NCI-H2029 (cell line): ENCODE measurements at places on chromosomes 11 and 22.

GRCh38 chr11:23866641-23867040, 630.2 kb upstream of the LUZP2 start:
- DNase-seq: no peak

GRCh38 chr22:32901925-32902324, 100.4 kb downstream of the TIMP3 start:
- no peak for DNase-seq

GRCh38 chr11:77029829-77030228, 4.4 kb upstream of the B3GNT6 start:
- no peak for DNase-seq

GRCh38 chr22:42724062-42724461, 3.4 kb upstream of the A4GALT start:
- DNase-seq: no peak

- DNase-seq: peak; percentile 71
These were observed 40.5 kb upstream of the TPBGL start for GRCh38 chr11:75200051-75200450.

- DNase-seq: no peak
These were observed 165.8 kb upstream of the NARS2 start for GRCh38 chr11:78740199-78741071.

GRCh38 chr11:124875401-124875800, 10.2 kb downstream of the ROBO3 start:
- no peak for DNase-seq

GRCh38 chr22:45717789-45718188, 46.2 kb downstream of the ATXN10 start:
- DNase-seq: no peak

DNA sequence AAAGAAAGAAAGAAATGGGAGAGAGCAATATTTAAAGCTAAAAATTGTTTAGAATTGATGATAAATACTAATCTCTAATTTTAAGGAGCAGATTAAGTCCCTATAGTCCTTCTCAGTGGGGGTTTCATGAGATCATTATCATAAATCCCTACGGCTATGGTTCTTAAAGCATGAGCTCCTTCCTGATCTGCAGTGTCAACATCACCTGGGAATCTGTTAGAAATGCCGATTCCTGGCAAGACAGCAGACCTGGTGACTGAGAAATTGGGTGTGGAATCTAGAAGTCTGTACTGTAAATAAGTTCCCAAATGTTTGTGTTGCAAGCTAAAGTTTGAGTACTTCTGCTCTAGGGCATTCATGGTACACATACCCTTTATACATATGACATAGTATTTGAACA, 12.6 kb downstream of the HIKESHI start:
- DNase-seq: no peak

GRCh38 chr11:64078284-64078683, 42.6 kb downstream of the FLRT1 start:
- peak; percentile 41 for DNase-seq

GRCh38 chr22:31150615-31151014, 9.4 kb upstream of the RNF185 start:
- DNase-seq: no peak

- no peak for DNase-seq
These were observed 65.9 kb upstream of the BIRC3 start for GRCh38 chr11:102251423-102251822.

GRCh38 chr22:47687346-47687655, 924.9 kb downstream of the TBC1D22A start:
- DNase-seq: no peak

- DNase-seq: peak; percentile 43
These were observed 23.3 kb downstream of the ARL14EP start for GRCh38 chr11:30346068-30346688.

DNA sequence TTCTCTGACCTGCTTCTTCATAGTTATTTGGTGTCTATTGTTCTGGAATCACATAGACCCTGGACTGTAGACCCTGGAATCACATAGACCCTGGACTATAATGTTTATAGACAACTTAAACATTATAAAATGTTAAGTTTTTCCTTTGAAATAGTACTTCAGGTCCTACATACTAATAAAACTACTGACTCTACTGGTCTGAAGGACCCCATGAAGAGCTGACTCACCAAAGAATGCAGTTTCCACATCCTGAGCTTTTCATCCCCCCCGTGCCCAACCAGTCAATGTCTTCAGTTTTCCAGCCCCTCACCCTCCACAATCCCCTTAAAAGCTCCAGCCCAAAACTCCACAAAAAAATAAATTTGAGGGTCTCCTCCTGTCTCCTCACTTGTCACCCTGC, 6.6 kb upstream of the PLEKHA7 start:
- no peak for DNase-seq

DNA sequence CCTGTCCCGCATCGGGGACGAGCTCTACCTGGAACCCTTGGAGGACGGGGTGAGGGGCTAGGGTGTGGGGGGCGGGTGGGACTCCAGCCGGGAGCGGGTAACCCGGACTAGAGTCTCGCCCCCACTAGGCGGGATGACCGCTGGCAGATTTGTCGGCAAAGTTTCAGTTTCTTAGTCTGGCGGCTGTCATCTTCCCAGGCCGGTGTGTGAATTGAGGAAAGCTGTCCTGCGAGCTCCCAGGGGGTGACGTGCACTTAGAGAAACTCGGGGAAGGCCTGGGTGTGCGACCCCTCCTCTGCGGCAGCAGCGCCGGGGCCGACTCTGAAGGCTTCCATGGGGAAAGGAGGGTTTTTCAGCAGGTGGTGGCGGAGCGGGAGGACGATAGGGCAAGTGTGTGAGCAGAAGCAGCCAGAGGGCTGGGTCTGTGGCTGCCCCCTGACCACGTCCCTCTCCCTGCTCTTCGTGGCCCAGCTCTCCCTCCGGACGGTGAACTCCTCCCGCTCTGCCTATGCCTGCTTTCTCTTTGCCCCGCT, 463 bp downstream of the RAD9A start:
- DNase-seq: no peak

- DNase-seq: peak; percentile 48
These were observed at the start of gene GRIA4 for GRCh38 chr11:105609832-105610781. GRIA4 (plus strand) TSS chr11:105610073; CDS start chr11:105610998, 925 bp downstream.

GRCh38 chr11:92558323-92558722, 333.7 kb downstream of the FAT3 start:
- DNase-seq: peak; percentile 65

- DNase-seq: no peak
These were observed 110.8 kb downstream of the MORC2 start for GRCh38 chr22:30857791-30858190.

DNA sequence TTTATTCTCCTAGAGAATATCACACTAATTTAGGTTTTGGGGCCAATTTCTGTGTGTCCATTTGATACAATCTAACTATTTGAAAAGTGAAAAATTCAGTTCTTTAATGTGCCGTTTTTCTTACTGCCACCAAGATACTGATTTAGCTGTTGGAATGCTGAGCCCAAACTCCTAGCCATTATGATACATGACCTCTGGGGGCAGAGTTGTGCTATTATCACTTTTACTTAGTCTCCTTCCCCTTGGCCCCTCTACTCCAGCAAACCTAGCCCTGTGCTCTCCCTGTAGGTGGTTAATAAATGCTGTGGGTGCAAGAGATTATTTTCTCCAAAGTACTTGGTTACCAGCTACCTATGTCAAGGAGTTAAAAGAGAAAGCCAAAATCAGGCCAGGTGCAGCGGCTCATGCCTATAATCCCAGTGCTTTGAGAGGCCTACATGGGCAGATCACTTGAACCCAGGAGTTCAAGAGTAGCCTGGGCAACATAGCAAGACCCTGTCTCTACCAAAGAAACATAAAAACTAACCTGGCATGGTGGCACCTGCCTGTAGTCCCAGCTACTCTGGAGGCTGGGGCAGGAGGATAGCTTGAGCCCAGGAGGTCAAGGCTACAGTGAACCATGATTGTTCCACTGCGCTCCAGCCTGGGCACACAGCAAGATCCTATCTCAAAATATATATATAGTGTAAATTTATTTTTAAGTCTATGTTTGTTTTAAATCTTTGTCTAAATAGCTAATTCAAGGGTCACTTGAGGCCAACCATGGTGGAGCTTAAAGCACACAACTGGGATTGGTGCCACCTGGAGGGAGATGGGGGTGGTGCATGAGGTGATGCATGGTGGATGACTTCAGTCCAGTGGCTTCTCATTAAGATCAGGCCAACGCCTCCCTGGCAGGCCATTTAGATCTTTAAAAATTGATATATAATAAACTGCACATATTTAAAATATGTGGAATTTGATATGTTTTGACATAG, 193.2 kb upstream of the PLET1 start:
- DNase-seq: peak; percentile 58

GRCh38 chr11:85042361-85042760, 584.8 kb downstream of the DLG2 start:
- DNase-seq: no peak

GRCh38 chr22:32311551-32312071, 46.1 kb upstream of the RFPL3 start:
- DNase-seq: no peak

GRCh38 chr11:74559934-74560309, 32.5 kb upstream of the POLD3 start:
- no peak for DNase-seq

- peak; percentile 61 for DNase-seq
These were observed 1.3 kb downstream of the PPP1R14B start for GRCh38 chr11:64245401-64245796.

GRCh38 chr11:69931060-69931910, 112.1 kb upstream of the FGF3 start:
- DNase-seq: no peak

DNA sequence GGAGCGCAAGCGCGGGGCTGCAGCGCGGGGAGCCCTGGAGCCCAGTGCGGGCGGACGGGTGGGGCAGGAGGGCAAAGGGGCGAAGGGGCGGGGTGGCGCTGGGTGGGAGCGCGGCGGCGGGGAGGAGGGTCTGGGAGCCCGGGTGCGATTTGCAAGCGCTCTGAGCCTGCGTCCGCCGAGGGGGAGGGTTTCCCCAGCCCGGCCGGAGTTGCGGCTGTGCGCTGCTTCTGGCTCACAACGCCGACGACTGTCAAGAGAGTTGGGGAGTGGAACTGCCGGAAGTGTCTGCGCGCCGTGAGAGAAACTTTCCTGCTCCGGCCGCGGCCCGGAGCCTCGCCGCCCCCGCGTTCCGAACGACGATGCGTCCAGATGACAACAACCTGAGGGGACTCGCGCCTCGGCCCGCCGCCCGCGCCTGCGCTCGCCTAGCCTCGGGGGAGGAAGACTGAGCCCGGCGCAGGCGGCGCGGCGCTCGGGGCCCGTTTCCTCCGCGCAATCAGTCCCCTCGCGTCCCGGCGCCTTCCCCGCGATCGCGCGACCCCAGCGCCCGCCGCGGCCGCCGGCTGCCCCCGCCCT, at the start of gene ARHGAP42:
Gene ARHGAP42 (plus strand): TSS at position 235 of the 576 bp plus-strand sequence. CDS start 391 bp downstream, outside the sequence.
- no peak for DNase-seq

GRCh38 chr11:72618803-72619202, 55.4 kb downstream of the PDE2A start:
- no peak for DNase-seq

DNA sequence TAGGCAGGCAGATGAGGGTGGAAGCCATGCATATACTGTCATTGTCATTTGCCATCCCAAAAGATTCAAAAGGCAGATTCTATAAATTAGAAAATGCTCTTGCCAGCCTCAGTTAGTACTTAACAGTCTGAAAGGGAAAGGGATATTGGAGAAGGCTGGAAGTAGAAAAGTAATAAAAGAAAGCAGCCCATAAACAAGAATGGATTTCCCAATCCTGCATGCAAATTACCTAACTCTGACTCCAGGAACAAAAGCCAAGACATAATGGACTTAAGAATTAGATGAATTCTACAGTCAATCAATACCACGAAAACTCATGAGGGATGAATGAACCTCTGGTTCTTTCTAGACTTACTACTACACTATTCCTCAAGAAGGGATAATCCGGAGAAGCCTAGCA, 5.9 kb downstream of the PAK1 start:
- no peak for DNase-seq

DNA sequence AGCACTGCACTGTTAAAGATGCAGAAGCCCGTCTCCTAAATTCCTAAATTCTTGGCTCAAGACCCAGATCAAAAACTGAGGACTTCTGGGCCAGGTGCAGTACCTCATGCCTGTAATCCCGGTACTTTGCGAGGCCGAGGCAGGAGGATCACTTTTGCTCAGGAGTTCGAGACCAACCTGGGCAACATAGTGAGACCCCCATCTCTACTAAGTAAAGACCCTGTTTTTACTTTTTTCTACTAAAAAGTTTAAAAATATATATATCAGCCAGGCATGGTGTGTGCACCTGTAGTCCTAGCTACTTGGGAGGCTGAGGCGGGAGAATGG, 29.7 kb downstream of the PDGFB start:
- no peak for DNase-seq

DNA sequence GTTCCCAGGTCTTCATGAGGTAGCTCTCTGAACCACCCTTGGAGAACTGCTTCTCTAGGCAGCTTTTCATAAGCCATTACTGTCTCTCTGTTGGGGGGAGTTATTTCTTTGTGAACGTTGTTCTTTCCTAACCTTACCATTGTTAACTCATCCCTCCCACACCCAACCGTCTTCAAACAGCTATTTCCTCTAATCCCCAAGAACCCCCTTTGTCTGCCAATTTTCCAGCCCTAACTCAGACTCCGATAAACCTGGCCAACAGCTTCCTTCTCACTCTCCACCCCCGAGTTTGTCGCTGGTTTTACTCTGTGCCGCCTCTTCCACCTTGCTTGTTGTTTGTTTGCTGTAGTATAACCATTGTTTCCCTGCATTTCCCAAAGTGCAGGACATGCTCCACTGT, 131.5 kb downstream of the CCDC34 start:
- no peak for DNase-seq

- DNase-seq: no peak
These were observed 23.8 kb upstream of the NUCB2 start for GRCh38 chr11:17252704-17253103.

DNA sequence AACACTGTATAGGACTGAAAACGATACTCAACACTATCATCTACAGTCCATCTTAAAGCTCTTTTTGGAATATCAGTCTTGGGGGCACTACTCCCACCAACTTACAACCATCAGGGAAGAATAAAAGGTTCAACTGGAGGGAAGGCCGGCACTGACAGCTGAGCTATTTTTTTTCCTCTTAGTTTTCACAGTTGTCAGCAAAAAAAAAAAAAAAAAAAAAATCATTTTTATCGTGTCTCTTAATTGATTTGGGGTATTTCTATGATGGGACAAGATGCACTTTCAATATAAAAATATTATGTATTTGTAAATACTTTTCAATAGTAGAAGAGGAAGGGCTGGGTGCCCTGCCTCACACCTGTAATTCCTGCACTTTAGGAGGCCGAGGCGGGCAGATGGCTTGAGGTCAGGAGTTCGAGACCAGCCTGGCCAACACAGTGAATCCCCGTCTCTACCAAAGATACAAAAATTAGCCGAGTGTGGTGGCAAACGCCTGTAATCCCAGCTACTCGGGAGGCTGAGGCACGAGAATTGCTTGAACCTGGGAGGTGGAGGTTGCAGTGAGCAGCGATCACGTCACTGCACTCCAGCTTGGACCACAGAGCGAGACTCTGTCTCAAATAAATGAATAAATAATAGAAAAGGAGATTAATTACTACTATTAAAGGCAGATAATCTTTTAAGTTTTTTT, 1.5 kb downstream of the KIF18A start:
- DNase-seq: no peak
